Stimulated activated CD8-positive, alpha-beta memory T cell treated with anti-CD3 and anti-CD28 coated beads, Interleukin-2, amount 100 ng/mL, for 1 hour (primary cell): ENCODE measurements at places on chromosomes 7 and 10.

DNA sequence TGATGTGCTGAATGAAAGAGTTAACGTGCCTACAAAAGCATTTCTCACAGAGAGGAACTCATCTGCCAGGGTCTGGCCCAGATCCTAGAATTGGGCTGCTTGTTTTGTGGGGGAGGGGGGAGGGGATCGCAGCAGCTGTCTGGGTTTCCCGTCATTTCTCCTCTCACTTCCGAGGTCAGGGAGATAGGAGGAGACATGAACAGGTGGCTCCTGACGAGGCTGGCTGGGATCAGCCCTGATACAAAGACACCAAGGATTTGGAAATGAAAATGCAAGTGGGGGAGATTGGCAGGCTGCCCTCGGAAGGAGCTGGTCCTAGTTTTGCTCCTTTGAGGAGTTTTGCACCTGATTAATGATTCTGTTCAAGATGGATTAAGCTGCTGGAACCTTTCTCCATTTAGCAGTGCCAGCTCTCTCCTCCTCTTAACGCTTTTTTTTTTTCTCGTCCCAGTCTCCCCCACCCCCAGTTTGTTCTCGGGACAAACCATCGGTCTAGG lies 86.8 kb upstream of the KMT2C start:
- no peak for DNase-seq

DNA sequence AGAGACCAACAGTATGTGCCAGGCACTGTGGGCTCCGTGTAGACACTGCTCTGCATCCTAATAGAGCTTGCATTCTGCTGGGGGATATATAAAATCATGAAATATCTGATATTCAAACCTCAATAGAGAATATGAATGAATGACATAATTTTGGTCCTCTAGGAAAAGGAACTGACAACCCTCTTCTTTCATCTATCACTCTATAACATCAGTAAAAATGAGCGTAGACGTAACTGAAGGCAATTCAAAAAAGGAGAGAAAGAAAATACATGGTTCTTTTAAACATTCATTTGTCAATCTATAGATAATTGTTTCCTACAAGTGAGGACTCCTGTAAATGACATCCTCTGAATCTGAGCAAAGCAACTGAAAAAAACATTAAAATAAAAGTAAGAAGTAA lies 607.4 kb upstream of the LRRN3 start:
- no peak for DNase-seq

DNA sequence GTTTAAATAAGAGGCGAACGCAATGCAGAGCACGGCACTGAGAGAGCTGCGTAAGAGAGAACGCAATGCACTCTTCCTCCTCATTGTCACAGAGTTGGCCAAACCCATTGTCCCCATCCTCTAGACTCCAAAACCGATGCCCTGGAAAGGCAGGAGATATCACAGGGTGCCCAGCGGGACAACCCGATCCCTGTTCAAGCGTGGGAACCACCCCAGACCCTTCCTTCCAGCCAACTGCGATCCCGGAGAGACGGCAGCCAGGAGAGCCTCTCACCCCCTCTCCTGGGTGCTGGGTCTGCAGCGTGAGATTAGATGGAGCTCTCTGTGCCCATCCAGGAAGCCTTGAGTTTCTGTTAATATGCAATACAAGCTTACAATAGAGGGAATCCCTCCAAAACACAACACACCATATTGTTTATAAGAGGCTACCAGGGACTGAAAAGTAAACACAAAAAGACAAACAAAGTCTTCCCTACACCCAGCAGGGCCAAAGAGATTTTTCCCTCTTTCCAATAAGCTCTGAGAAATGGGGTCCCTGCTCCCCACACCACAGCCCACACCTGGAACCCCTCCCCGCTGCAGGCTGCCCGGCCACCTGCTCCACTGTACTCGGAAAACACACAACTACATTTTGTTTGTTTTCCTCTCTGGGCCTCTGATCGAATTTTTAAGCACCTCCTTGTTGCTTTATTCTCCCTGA lies 187.6 kb downstream of the ADARB2 start:
- DNase-seq, result no peak

- no peak for DNase-seq
Observed at GRCh38 chr7:155407799-155408198, 50.1 kb upstream of the EN2 start.

DNA sequence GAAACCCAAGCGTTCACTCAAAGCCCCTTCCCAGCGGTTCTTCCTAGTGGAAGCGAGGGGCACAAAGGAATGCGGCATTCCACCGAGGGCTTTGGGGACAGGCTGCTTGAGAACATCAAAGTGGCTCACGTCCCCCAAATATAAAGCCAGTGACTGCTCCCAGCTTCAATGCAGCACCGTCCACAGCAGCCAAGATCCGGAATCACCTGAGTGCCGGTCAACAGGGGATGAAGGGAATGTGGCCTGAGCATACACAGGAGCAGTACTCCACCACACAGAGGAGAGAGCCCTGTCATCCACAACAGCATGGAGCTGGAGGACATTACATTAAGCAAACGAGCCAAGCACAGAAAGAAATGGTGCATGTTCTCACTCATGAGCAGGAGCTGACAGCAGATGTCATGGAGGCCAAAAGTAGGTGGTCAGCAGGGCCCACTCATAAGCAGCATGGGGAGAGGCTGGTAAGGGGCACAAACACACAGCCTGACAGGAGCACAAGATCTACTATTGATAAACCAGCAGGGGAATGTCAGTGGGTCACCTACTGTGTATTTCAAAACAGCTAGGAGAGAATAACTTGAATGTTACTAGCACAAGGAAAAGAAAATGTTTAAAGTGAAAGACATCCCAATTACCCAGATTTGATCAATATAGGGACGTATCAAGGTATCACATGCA lies 79.5 kb downstream of the DIP2C start:
- no peak for DNase-seq

DNA sequence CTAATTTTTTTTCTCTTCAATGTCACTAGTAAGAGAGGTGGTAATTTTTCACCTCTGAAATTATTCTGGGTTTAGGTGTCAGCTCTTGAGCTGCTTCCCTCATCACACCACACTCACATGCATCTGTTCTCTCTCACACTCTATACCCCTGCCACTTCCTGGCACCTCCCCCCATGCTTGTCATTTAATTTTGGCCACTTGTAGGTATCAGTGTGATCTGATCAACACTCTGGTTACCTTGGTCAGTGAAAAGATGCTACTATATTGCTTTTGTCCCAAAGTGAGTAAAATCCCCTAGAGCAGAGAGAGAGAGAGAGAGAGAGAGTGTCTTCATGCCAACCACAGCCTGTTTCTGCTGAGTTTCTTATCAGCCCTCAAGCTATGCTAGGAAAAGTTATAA lies 42.5 kb downstream of the STK17A start:
- DNase-seq, result peak; percentile 43

DNA sequence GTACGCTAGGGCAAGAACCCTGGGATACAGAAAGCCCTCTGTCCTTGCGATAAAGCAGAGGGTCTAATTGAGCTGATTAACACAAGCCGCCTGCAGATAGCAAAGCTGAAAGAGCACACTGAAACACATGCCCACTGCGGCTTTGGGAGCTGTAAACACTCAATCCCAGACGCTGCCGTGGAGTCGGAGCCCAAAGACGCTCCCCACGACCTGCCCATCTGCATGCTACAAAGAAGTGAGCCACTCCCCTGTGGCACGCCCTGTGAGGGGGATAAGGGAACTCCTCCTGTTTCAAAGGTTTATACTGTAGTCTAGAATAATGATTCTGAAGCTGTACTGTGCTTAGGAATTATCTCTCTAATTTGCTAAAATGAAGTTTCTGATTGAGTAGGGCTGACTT lies 985.6 kb upstream of the GHITM start:
- DNase-seq, result no peak

- DNase-seq, result no peak
Observed at GRCh38 chr10:104415526-104416165, 62.0 kb downstream of the CFAP58 start.

- no peak for DNase-seq
Observed at GRCh38 chr7:32206987-32207386, 136.8 kb upstream of the PDE1C start.

GRCh38 chr10:122468926-122469781 lies 7.8 kb downstream of the HTRA1 start:
- no peak for DNase-seq

- no peak for DNase-seq
Observed at GRCh38 chr7:35019801-35020200, 17.5 kb downstream of the DPY19L1 start.

DNA sequence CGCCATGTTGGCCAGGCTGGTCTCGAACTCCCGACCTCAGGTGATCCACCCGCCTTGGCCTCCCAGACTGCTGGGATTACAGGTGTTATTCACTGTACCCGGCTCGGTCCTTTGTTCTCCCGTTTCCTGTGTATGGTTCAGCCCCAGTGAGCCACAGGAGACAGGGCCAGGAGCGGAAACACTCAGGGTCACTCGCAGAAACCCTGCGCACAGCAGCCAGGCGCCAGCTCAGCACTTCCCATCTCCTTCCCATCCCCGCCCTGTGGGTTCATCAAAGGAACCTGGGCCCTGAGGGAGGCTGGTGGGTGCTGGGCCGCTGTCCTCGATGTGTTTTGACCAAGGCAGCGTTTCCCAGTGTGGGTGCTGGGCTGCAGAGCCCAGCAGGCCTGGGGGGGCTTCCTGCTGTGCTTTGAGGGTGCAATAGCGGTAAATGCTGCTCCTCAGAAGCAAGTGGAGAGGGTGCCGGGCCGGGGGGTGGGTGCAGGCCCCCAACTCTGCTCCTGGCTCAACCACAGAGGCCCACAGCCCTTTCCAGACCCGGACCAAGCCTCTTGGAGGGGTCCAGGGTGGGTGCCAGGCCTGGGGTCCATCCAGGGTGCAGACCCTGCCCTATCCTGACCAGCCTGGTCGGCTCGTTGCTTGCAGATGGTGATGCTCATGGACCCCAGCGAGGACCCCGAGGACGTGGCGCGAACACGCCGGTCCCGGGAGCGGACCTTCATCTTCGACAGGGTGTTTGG lies 15.3 kb upstream of the CHST12 start:
- no peak for DNase-seq

DNA sequence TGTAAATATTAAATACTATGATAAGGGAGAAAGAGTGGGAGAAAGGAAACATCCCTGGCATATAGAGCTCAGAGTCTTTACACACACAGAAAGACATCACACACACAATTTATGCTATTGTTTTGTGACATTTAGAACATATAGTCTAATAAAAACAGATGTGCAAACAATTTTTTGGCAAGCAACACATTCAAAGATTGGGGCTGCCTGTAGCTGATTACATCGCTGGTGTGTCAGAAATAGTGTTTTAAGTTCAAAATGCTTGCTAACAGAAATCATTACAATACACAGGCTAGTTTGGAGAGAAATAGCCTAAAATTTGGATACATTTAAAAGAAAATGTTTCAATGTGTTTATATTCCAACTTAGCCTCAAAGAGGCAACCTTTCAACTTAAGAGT lies 256.7 kb upstream of the NPVF start:
- DNase-seq, result no peak

- DNase-seq, result no peak
Observed at GRCh38 chr10:121418126-121418777, 180.0 kb downstream of the FGFR2 start.

DNA sequence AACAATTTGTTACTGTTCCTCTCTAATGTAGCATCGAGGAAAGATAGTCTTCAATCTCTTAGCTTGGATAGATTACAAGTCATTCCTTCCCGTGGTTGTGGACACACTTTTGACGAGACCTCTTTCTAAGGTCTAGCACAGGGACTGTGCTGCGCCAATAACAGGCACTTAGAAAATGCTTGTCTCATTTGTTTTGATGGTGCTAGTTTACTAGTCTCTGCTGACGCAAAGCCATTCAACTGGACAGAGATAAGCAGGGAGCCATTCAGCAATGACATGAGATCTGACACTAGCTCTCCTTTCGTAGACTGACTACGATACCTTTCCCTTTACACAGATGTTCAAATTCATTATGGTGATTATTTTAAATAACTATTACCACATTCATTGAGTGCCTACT lies 6.4 kb upstream of the JAZF1 start:
- DNase-seq, result no peak

DNA sequence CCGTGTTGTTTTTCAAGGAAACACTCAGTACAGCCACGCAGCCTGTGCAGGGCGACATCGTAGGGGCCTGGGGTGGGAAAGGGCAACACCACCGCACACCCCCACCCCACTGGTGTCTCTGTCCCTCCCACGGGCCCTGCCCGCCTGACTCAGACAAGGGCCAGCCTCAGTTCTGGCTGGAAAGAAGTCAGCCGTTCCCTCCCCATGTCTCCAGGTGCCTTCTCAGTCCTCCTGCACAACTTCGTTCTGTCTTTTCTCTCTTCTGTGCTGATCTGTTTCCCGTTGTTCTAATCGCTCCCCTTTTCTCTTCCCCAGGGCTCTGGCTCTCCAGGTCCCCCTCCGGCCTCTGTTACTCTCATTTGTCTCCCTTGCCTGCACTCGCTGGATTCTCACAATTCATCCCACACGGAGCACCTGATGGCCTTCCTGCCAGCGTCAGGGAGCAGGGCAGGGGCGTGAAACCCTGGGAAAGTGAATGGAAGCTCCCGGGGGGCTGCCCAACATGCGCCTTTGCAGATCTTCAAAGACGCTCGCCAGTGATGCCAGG lies 97.7 kb downstream of the WDR37 start:
- no peak for DNase-seq

DNA sequence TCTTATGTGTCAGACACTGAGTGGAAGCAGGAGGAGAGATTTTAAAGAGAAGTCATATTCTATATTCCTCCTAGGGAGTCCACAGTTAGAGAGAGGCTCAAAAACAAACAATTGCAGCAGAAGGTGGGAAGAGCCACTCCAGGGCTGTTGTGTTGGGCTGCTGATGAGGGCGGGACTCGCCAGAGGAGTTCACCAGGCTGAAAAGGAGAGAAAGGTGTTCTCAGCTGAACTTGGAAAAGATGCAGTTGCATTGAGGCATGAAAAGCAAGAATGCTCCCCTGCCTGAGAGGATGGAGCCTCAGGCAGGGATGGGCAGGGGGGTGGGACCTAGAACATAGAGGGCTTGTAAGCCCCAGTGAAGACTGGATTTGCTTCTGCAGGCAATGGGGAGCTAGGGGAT lies 324.2 kb downstream of the CXCL12 start:
- no peak for DNase-seq

GRCh38 chr7:99499371-99499720 lies 735 bp downstream of the ZNF394 start:
- no peak for DNase-seq

- DNase-seq, result no peak
Observed at GRCh38 chr10:110641256-110641655, 2.9 kb upstream of the RBM20 start.

- no peak for DNase-seq
Observed at GRCh38 chr10:62437696-62438095, 63.5 kb downstream of the ZNF365 start.

- no peak for DNase-seq
Observed at GRCh38 chr10:84398696-84399095, 70.3 kb downstream of the CCSER2 start.

DNA sequence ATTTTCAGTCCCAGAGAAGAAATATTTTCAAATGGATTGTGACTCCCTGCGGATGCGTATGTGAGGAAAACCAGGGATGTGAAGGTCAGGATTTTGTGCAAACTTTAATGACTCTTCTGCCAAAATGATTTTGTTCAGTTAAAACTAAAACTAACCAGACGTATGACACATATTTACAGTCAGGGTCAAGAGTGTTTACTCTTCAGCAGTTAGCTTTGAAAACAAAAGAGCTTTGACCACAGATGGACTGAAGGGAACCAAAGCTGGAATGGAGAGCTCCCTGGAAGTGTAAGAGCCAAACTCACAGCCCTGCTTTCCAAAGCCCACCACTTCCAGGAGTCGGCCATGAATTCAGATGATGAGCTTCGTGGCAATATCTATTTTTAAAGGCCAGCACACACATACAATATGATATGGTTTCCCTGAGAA lies 15.5 kb downstream of the SVIL start:
- no peak for DNase-seq
